ENCODE measurements at places on chromosomes 1 and 21.

GRCh38 chr1:193451606-193452005, 265.2 kb upstream of the B3GALT2 start:
- H3K4me3 ChIP-seq = no peak overlapping the region
- H3K27ac ChIP-seq = no peak overlapping the region
- DNase-seq = no peak
- no peaks in the 10 kb centered on the region for H3K36me3 ChIP-seq
- peaks cover 11% of the 10 kb centered on the region for H3K4me1 ChIP-seq
- no peaks in the 10 kb centered on the region for H3K27me3 ChIP-seq

- peaks cover 6% of the 10 kb centered on the region for H3K36me3 ChIP-seq
- no peak overlapping the region for H3K4me3 ChIP-seq
- peaks cover 5% of the 10 kb centered on the region for H3K27me3 ChIP-seq
Observed at GRCh38 chr21:43337901-43338655, 88.9 kb downstream of the SIK1 start.

DNA sequence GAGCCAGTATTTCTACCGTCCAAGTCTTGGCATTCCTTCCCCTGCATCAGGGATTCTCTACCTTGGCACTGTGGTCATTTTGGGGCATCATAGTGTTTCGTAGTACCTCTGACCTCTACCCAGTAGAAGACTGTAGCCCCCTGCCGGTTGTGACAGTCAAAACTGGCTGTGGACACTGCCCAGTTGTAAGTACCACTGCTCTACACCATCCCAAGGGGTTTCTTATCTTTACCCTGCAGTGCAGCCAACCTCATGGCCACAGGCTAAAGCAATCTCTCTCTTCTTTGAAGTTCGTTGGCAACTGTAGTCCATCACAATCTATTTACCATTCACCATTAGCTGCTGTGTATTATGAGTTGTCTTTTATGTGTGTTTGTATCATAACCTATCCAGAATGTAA, 29.3 kb upstream of the ERO1B start:
- no peak overlapping the region for H3K27ac ChIP-seq
- peaks cover 7% of the 10 kb centered on the region for H3K27me3 ChIP-seq
- H3K36me3 ChIP-seq = no peaks in the 10 kb centered on the region

GRCh38 chr1:82052563-82052962, 251.8 kb downstream of the ADGRL2 start:
- no peaks in the 10 kb centered on the region for H3K27me3 ChIP-seq
- DNase-seq = no peak
- no peaks in the 10 kb centered on the region for H3K4me1 ChIP-seq
- H3K27ac ChIP-seq = no peak overlapping the region
- peaks cover 14% of the 10 kb centered on the region for H3K36me3 ChIP-seq

DNA sequence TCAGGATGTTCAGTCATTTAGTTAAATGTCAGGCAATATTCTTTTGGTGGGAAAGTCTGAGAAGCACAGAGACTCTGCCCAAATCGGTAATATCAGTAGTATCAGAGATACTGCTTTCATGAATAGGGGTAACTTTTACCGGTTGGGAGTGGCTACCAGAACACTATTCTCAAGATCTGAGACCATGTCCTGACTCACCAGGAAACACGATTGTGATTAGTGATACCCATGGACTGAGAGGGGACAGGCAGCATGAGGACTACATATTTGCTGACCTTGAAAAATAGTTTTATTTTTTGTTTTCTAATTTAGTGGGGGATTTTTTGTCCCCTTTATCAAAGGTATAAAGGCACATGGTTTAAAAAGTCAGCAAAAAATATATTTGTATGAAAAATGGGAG, 76.0 kb upstream of the NEK2 start:
- H3K36me3 ChIP-seq = peaks cover 12% of the 10 kb centered on the region
- no peaks in the 10 kb centered on the region for H3K4me1 ChIP-seq
- no peaks in the 10 kb centered on the region for H3K27me3 ChIP-seq
- DNase-seq = no peak

- peaks cover 7% of the 10 kb centered on the region for H3K4me1 ChIP-seq
- no peak overlapping the region for H3K4me3 ChIP-seq
- peaks cover 45% of the 10 kb centered on the region for H3K27me3 ChIP-seq
- peaks cover 12% of the 10 kb centered on the region for H3K36me3 ChIP-seq
- no peak for DNase-seq
- H3K27ac ChIP-seq = no peak overlapping the region
Observed at GRCh38 chr21:46028573-46029091, 47.1 kb downstream of the COL6A1 start.

GRCh38 chr1:71054281-71054731, 6.7 kb upstream of the PTGER3 start:
- no peak overlapping the region for H3K4me3 ChIP-seq
- peaks cover 4% of the 10 kb centered on the region for H3K4me1 ChIP-seq
- H3K36me3 ChIP-seq = peaks cover 9% of the 10 kb centered on the region
- H3K27me3 ChIP-seq = peaks cover 12% of the 10 kb centered on the region
- no peak for DNase-seq

GRCh38 chr21:43306911-43307676, 119.8 kb downstream of the SIK1 start:
- no peak overlapping the region for H3K27ac ChIP-seq
- DNase-seq = no peak
- no peak overlapping the region for H3K4me3 ChIP-seq
- no peaks in the 10 kb centered on the region for H3K27me3 ChIP-seq

DNA sequence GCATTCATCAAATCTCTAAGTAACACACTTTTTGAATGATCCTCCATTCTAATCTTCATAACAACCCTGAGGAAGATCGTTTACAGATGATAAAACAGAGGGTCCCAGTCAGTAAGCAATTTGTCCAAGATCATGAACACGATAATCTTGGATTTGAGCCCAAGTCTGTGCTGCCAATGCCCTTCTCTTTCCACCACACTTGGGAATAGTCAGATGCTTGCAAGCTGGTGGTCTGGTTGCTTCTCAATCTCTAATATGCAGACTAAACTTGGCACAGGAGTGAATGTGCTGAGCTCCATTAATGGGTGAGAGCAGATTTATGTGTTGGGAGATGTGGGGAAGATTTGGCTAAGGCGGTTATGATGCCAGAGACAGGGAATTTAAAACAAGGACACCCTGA, 430.6 kb upstream of the DAB1 start:
- no peak for DNase-seq
- H3K36me3 ChIP-seq = no peaks in the 10 kb centered on the region
- H3K27ac ChIP-seq = no peak overlapping the region
- H3K4me3 ChIP-seq = no peak overlapping the region
- H3K27me3 ChIP-seq = peaks cover 14% of the 10 kb centered on the region

GRCh38 chr1:115373305-115373704, 35.3 kb upstream of the NGF start:
- H3K27ac ChIP-seq = no peak overlapping the region
- peaks cover under 1% of the 10 kb centered on the region for H3K27me3 ChIP-seq
- DNase-seq = no peak
- H3K4me3 ChIP-seq = no peak overlapping the region
- no peaks in the 10 kb centered on the region for H3K36me3 ChIP-seq
- no peaks in the 10 kb centered on the region for H3K4me1 ChIP-seq

Data from natural killer cell treated with Interleukin-12 subunit alpha and Interleukin-12 subunit beta and Interleukin-15 and Interleukin-18, amount 100 ng/mL, for 72 hours (primary cell).